Esophagus mucosa (tissue), 1 donor: ENCODE measurements at places on chromosomes 1 and 21. TPM values are rescaled to one million over a fixed set of nuclear protein-coding genes. Genes with fewer than 3 reads are reported as not detected.

Gene IL19
- total RNA-seq: 5.5 TPM

Gene C1orf87
- not detected for total RNA-seq

Gene CASQ1
- 0.28 TPM for total RNA-seq

Gene HAPLN2
- total RNA-seq: not detected

Gene CLDN14
- total RNA-seq: not detected

Gene GPR52
- 0.56 TPM for total RNA-seq

Gene SPRR1A
- 1,843 TPM for total RNA-seq

Gene LCE2B
- total RNA-seq: not detected

Gene PAPPA2
- total RNA-seq: 0.12 TPM

Gene C1orf185
- not detected for total RNA-seq

Gene OR2T29
- not detected for total RNA-seq

Gene ADGRL4
- 3.5 TPM for total RNA-seq

Gene RAD54L
- 5.2 TPM for total RNA-seq

Gene RAVER2
- 6.1 TPM for total RNA-seq

Gene CHIT1
- 0.20 TPM for total RNA-seq

Gene TDRD5
- total RNA-seq: not detected

Gene NEK2
- total RNA-seq: 9.8 TPM

Gene CYP4A22
- total RNA-seq: not detected

Gene PPFIA4
- total RNA-seq: 1.0 TPM

Gene TMEM52
- total RNA-seq: 0.32 TPM

Gene OR2AJ1
- not detected for total RNA-seq

Gene FCRL1
- total RNA-seq: 1.2 TPM

Gene NCAM2
- total RNA-seq: not detected

Gene FAM167B
- 1.5 TPM for total RNA-seq

Gene NES
- 3.0 TPM for total RNA-seq

Gene BTBD19
- total RNA-seq: 2.4 TPM

Gene TTC22
- total RNA-seq: 113 TPM

Gene CAPN8
- total RNA-seq: 1.2 TPM

Gene CCDC27
- total RNA-seq: not detected

Gene TCHH
- total RNA-seq: 0.08 TPM

Gene EXO1
- total RNA-seq: 5.1 TPM

Gene L1TD1
- not detected for total RNA-seq

Gene ZNF683
- not detected for total RNA-seq

Gene C4BPB
- not detected for total RNA-seq

Gene FMOD
- total RNA-seq: 4.5 TPM

Gene RIPPLY3
- total RNA-seq: not detected

Gene KIF2C
- total RNA-seq: 15.2 TPM

Gene MYOM3
- total RNA-seq: 0.88 TPM

Gene HSD3B2
- 0.32 TPM for total RNA-seq

Gene VSIG8
- total RNA-seq: 1.2 TPM

Gene TMEM39B
- total RNA-seq: 10.5 TPM

Gene CACHD1
- 2.8 TPM for total RNA-seq

Gene A3GALT2
- total RNA-seq: not detected

Gene ST6GALNAC5
- total RNA-seq: 0.96 TPM

Gene TMEM82
- total RNA-seq: not detected

Gene ARHGEF11
- 13.2 TPM for total RNA-seq

Gene URB2
- total RNA-seq: 6.3 TPM

Gene GUCA2A
- not detected for total RNA-seq

Gene CELA3A
- total RNA-seq: not detected
